Stimulated activated CD8-positive, alpha-beta memory T cell treated with anti-CD3 and anti-CD28 coated beads, Interleukin-4, amount 100 ng/mL, for 1 hour (primary cell): ENCODE measurements at places on chromosomes 4 and X.
A peak's percentile ranks its signal among the peaks of the same experiment; 100 is the strongest.

GRCh38 chr4:123750044-123750443, 353.4 kb downstream of the SPRY1 start:
- DNase-seq: no peak

- peak; percentile 18 for DNase-seq
Observed at GRCh38 chr4:145956288-145956890, 17.8 kb upstream of the ZNF827 start.

DNA sequence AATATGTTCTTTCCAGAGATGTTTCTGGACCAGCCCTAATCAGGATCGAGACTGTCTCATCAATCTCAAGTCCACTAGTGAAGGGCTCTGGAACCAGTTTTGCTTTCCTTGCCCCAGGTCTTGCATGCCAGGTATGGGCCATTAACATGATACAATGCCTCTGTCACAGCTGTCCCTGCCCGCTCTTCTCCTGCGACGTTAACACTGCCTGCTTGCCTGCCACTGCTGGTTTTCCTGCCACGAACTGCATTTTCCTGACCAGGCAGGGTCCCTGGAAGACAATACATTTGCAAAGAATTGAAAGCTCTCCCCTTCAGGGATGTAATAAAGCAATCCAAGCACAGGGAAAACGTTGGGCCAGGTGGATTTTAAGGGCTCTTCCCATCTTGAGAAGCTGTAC, 200.3 kb downstream of the MID1 start:
- DNase-seq: no peak

DNA sequence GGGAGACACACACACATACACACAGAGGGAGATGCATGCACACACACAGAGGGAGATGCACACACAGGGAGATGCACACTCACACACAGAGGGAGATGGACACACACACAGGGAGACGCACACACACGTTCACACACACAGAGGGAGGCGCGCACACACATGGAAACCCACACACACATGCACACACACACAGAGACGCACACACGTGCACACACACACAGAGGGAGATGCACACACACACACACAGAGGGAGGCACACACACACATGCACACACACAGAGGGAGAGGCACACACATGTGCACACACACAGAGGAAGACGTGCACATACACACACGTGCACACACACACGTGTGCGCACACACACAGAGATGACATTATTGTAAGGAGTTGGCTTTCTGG, 79.1 kb downstream of the HMX1 start:
- DNase-seq: no peak

GRCh38 chr4:113222471-113222870, 173.0 kb downstream of the ANK2 start:
- DNase-seq: no peak

GRCh38 chr4:130056286-130056685, 960.3 kb downstream of the C4orf33 start:
- no peak for DNase-seq

DNA sequence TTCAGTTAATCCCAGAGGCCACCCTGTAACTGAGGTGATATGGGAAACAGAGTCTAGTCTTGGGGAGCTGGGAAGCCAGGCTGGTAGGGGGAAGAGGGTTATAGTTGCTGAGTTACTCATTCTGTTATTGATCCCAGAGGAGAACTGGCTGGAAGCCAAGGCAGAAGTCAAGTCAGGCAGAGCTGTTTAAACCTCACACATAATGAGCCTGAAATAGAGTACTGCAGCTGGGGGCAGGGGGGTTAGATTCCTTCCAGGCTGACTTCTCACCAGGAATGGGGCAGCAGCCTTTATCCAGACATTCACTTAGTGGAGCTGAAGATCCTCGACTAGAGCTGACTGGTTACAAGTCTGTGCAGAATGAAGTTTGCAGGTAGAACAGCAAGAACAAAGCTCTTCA, 144.9 kb downstream of the C4orf33 start:
- DNase-seq: no peak

- no peak for DNase-seq
Observed at GRCh38 chr4:134567461-134567860, 365.9 kb upstream of the PABPC4L start.

DNA sequence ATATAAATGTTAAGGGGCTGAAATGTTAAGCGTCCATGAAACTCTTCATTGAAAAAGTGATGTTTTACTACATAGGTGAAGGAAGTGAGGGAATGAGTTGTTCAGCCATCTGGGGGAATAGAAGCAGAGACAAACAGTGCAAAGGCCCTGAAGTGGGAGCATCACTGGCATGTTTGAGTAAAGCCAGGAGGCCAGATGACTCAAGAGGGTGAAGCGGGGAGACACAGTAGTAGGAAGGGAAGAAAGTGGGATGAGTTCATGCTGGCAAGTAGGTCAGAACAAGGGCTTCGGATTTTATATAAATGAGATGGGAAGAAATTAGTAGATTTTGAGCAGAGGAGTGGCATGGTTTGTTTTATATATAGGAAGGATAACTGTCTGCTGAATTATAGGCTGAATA, 112.5 kb upstream of the MAP9 start:
- DNase-seq: no peak

DNA sequence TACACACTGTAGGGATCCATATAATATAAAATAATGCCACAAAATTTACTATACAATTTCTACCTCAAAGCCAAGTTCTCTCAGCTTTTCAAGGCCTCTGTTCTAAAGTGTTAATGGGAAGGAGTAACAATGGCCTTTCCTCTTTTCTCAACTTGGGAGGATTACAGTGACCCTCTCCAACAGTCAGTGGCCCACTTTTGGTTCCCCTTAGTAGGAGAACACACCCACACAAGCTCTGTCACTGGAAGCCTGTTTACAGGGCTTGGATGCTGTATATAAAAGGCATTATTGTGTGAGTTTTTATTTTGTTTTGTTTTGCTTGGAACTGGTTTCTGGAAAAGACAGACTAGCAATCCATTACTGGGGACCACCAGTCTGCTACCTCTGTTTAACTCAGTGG, 1.8 kb downstream of the ARHGEF6 start:
- DNase-seq: no peak

GRCh38 chrX:123237271-123237670, 53.2 kb downstream of the GRIA3 start:
- DNase-seq: no peak

GRCh38 chr4:74055096-74055495, 16.6 kb upstream of the CXCL3 start:
- no peak for DNase-seq

DNA sequence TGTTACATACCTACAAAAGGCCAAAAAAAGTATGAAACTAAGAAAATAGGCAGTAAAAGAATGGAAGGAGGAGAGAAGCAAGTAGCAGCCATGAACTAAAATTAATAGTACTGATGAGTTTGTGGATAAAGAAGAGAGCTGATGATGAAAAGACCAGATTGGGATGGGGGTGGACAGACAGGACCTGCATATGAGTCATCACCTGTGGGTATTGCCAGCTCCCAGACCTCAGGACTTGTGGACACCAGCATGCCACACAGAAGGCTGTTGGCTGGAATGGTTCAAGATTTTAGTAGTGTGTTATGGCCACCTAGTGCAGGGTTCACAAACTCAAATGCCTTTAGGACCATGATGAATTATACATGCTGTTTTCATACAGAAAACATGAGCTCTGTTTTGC, 58.9 kb downstream of the ARX start:
- no peak for DNase-seq

GRCh38 chrX:63657821-63658220, 127.2 kb downstream of the ARHGEF9 start:
- no peak for DNase-seq

DNA sequence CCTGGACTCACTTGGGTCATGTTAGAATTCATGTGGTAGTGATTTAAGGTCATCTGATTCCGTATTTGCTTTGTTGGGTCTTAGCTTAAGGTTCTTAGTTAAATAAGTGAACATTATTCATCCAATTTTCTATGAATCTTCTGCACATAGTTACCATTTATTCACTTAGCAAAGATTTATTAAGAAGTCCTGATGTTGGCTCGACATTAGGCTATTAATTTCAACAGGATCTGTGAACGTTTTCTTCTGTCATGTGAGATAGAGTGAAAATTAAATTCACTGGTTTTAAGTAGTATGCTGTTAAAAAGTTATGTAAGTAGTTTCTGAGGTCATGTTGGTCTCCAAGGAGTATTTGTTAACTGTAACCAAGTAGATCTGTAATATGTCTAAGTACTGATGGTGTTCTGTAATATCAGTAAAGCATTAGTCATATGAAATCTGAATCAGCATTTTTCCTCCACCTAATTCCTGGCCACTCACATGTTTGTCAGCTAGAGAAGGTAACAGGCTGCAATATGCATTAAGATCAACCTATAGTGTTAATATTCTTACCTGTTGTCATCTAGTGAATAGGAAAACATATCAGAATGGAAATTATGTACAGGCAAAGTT, 155.6 kb downstream of the PCDH7 start:
- DNase-seq: no peak

DNA sequence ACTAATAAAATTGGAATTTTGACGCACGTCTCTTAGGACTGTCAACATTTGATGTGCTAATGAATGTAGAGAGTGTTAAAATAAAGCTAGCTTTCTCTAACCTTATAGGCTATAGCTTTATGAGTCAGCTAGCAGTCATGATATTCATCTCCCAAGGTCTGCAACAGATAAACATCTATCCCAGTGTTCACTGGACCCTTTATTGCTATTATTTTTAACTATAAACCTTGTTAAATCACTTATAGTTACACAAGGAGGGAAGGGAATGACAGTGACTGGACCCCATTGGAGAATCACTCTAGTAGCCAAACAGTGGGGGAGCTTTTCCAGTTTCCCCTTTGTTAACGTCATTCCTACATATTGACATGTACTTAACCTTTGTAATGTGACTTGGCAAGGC, 67.9 kb upstream of the SHISA3 start:
- no peak for DNase-seq

- DNase-seq: no peak
Observed at GRCh38 chr4:21947791-21948346, 703 bp downstream of the KCNIP4 start.

- DNase-seq: no peak
Observed at GRCh38 chr4:1209821-1210220, 37.4 kb upstream of the SPON2 start.

DNA sequence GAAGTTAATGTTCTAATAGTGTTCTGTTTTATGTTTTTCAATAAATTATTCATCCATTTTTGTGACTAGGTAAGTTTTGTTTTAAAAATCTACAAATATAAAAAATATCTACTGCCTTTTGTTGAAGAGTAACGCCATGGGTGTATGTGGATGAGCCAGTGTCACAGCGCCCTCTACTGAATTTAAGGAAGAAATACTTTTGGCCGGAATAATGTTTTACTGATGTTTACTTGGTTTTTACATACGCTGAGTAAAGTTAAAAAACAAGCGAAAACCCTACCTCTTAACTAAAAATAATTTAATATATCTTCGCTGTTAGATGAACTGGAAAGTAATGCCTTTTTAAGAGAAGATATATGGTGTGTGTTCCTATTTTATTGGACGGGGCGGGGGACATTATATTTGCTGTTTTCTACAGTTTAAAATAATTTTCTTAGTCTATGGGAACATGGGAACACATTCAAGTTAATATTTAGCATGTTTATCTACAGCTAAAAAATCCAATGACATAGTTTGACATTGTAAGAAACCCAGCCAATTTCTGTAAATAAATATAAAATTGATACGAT, 86.1 kb downstream of the CPE start:
- no peak for DNase-seq

DNA sequence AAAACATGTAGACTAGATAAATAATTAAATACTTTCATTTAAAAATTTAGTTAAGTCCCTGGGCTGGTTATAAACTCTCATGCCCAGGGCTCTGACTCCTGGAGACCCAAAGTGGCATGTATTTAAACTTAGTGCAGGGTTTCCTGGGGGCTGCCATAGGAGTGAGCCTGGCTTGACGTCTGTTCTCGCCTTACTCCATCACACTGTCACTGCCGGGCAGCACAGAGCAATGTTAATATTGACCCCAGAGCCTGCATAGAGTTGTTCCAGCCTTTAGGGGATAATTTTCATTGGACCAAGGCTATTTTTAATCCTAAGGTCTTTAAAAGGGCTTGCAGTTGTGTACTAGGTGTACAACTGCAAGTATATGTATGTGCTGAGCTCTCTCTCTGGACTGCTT, 31.2 kb downstream of the KIAA0232 start:
- no peak for DNase-seq

DNA sequence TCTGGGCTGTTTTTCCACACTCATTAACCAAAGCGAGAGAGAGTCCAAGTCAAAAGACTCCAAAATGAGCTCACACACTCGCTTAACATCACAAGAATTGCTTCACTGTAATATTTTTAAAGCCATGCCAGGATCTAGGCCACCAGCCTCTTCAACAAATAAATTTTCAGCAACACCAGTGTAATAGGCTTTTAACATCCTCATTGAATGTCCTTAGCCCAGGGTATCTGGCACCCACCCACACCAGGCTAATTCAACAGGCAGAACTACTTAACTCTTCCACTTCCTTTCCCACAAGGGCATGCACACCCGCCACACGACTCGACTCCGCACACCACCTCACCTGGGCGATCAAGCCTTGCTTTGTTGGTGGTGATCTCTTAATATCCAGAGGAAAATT, 34.2 kb downstream of the FAT1 start:
- DNase-seq: no peak

GRCh38 chr4:158667651-158668198, 4.0 kb downstream of the C4orf46 start:
- DNase-seq: no peak

GRCh38 chr4:996030-996996, 3.1 kb upstream of the SLC26A1 start:
- DNase-seq: no peak

- no peak for DNase-seq
Observed at GRCh38 chrX:72396117-72396516, 90.4 kb upstream of the CITED1 start.

DNA sequence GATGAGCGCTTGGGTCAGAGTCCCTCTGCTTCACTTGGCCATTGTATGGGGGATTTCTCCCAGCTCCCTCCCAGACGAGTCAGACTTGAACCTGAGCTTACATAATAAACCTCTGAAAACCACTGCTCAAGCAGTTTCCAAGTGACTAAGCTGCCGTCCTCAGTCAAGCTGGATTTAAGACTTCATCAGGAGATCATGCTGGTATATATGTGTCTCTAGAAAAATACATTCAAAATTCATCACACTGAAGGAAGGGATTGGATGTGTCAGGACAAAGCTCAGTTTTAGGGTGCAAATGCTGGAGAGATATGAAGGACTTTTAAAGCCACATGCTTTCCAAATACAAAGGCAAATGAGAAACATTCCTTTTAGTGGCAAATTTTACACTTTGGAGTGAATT, 114.3 kb downstream of the QDPR start:
- no peak for DNase-seq
